ENCODE measurements at places on chromosomes 1 and 21.

GRCh38 chr1:178938959-178939317, 68.1 kb upstream of the ANGPTL1 start:
- DNase-seq, result no peak

DNA sequence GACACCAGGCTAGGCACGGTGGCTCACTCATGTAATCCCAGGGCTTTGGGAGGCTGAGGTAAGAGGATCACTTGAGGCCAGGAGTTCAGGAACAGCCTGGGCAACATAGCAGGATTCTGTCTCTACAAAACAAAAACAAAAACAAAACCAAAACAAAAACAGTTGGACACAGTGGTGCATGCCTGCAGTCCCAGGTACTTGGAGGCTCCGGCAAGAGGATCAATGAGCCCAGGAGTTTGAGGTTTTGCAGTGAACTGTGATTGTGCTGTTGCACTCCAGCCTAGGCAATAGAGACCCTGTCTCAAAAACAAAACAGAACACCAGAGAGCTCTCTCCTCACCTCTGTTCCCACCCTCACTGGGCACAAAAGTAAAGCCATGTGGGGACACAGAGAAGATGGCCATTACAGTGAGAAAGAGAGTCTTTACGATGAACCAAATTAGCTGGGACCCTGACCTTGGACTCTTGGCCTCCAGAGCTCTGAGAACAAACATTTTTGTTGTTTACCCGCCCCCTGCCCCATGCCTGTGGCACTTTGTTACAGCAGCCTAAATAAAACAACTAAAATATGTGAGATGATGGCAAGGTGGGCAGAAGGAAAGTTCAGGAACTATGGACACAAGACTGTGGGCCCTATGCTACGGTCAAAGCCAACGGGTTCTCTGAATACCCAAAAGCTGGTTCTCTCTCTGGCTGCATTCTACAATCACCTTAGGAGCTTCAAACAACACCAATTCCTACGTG, 9.8 kb downstream of the NADK start:
- no peak for DNase-seq

GRCh38 chr1:22328331-22329147, 123.1 kb upstream of the ZBTB40 start:
- no peak for DNase-seq

DNA sequence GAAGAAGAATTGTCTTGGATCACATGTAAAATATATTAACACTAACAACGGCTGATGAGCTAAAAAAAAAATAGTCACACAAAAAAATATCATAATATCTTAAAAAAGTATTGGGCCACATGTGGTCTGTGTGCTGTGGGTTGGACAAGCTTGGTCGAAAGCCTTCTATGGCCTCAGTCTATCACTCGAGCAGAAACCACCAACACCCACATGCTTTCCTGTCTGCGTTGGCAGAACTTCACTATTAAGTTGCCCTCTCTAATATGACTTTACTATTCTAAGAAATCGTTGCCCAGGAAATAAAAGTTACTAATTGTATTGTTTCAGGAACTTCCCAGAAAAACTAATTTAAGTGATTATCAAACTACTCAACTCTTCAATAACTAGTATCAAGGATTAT, 28.2 kb upstream of the ETS2 start:
- DNase-seq, result no peak

GRCh38 chr1:78005448-78005722, 646 bp downstream of the DNAJB4 start:
- no peak for DNase-seq

DNA sequence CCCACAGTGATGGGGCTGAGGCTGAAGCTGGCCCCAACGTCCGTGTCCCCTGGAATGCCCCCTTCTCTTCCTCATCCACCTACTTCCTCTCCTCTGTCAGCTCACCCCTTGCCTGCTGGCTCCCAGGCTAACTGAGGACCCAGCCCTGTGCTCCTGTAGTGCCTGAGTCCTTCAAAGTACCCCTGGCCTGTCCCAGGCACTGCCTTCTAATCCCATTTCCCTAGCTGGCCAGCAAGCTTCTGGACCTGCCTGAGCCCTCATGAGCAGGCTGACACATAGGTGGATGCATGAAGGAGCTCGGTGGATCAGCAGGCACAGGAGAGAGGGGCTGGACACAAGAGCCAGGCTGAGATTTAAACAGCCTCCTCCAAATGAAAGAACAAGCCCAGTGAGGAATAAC, 650.8 kb downstream of the NPHP4 start:
- no peak for DNase-seq

GRCh38 chr1:165240492-165240891, 116.0 kb downstream of the LMX1A start:
- no peak for DNase-seq

- no peak for DNase-seq
These were observed 16.1 kb upstream of the CHI3L1 start for GRCh38 chr1:203202431-203203245.

- no peak for DNase-seq
These were observed 140.0 kb downstream of the VAV3 start for GRCh38 chr1:107824946-107825345.

DNA sequence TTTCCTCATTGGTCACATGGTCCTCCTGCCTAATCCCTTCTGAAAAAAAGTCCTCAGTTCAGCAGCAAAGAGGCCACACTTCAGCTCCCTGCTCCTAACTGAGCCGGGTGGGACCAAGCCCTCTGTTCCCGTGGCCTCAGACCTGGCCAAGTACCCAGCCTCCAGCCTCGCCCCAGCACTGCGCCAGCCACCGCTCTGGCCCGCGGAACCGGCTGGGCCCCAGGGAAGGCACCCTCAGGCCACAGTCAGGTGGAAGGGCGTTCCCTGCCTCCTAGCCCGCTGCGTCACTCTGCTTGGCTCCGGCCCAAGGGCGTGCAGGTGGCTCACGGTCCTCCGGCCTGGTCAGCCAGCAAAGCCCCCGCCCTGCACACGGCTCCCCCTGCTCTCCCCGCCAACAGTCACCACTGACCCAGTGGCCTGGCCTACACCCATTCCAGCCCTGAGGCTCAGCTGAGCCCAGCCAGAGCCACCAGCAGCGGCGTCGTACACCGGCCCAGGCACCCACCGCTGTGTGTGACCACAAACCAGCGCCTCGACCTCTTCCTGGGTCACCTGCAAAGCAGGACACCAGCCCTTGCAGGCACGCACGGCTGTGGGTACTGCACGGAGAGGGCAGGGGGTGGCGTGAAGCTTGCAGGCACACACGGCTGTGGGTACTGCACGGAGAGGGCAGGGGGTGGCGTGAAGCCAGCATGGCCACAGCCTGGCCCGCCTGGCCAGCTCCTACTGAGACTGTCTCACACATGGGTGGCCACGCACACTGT, 19.4 kb downstream of the NADK start:
- DNase-seq, result no peak

- peak; percentile 5 for DNase-seq
These were observed 863 bp downstream of the FH start for GRCh38 chr1:241518476-241519307.

DNA sequence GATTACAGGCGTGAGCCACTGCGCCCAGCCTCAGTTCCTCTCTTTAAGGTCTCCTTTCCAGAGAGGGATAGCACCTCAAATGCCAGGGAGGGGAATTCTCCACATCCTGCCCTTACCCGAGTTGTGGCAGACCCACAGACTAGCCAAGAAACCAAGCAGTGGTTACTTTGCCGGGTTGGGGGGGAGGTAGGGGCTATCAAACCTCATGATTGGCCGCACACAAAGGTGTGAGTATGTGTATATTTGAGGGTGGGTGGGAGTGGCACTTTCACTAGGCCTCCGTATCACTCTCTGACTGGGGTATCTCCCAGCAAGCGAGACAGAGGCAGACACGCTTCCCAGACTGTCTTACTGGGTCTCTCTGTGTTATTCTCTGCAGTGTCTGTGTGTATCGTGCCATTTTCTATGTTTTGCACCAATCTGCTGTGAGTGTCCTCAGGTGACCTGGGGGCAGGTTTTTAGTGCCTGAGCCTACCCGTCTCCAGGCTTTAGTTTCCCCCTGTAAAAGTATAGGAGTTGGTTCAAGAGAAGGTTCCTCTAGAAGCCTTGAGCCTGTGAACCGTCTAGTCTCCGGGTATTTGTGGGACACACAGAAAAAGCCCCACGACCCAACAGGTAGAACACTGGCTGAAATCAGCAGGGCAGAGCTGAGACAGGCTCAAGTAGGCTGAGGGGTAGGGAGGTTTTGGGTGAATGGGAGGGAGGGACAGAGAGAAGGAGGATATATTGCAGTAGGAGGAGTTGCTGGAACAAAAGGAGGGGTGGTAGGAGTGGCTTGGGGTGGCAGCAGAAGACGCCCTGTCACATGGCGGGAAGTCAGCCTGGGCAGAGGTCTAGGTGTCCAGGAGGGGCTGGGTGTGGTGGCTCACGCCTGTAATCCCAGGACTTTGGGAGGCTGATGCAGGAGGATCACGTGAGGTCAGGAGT, 10.3 kb downstream of the LMNA start:
- no peak for DNase-seq

- no peak for DNase-seq
These were observed 57.5 kb downstream of the KCNT2 start for GRCh38 chr1:196550731-196551130.

DNA sequence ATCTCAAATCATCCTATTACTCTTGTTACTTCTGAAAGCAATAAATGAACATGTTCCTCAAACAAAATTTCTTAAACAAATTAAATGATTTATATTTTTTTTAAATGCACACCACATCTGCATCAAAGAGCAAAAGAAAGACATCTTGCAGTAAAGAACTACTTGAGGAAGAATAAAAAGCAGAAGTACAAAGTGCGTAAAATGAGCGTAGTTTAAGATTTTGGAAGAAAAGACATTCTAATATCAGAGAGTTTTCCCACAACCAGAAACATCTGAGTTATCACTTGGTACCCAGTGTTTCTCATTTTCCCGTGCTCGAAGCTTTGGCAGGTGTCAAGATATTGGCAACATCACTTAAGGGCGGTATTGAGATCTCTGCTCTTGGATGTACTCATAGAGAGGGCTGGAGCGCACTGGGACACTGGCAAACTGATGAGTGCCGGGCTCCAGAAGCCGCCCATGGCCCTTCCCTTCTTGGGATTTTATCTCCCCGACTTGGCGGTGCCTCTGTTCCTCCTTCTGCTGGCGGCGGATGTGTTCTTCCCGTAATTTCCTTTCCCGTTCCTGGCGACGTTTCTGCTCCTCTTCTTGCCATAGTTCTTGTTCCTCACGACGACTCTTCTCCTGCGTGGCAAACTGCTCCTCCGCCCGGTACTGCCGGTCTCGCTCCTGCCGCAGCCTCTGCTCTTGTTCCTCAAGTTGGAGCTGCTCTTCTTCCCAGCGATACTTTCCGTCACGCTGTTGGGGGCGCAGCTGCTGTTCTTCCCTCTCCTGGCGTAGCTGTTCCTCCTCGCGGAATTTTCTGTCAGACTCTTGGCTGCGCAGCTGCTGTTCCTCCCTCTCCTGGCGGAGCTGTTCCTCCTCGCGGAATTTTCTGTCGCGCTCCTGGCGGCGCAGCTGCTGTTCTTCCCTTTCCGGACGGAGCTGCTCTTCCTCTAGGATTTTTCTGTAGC, 7.9 kb downstream of the TCHH start:
- no peak for DNase-seq

GRCh38 chr1:38958967-38959366, 17.3 kb upstream of the RHBDL2 start:
- DNase-seq, result no peak

DNA sequence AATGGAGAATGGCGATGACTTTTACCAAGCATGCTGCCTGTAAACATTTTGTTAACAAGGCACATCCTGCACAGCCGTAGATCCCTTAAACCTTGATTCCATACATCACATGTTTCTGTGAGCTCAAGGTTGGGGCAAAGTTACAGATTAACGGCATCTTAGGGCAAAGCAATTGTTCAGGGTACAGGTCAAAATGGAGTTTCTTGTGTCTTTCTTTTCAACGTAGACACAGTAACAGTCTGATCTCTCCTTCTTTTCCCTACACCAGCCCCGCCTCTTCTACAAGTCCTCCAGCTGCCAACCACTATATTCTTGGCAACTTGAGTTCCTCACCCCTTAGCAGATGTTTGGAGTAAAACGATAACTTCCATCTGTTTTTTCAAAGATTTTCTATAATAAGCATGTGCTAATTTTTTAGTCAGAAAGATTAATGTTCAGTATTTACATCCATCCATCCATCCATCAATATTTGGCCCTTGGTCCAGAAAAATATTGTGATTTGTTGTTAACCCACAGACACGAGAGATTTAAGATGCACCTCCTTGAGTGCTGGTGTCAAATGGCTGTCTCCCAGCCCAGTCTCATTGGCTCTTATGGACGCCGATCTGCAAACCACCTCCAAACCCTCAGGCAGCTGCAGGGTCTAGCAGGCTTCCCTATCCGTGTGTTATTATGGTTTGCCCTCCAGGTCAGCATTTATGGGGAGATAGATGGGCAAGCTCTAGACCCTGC, 3.8 kb downstream of the DNALI1 start:
- DNase-seq, result no peak

- no peak for DNase-seq
These were observed 7.4 kb downstream of the RBM11 start for GRCh38 chr21:14223365-14223764.

Data from GM13977 (cell line).